D341Med (cell line): ENCODE measurements at places on chromosomes 1 and 21.

GRCh38 chr1:207876131-207876530 lies 34.8 kb downstream of the CD34 start:
- no peak for DNase-seq

- DNase-seq: no peak
Observed at GRCh38 chr21:42041246-42041645, 29.9 kb upstream of the UMODL1 start.

DNA sequence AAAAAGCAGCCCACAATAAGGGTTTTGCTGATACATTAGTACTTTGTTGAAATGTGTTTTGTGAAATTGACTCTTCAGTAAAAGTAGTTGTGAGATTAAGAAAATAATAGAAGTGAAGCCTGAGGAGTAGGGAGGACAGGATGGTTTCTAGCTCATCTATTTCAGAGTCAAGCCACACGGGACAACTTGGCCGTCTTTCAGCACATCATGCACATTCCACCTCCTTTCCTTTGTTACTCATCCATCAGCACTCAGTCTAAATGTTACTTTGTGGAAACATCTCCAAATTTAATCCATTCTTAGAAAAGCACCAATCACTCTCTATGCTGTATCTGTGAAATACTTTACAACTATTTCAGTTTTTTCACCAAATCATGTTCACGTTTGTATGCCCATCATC lies 223.3 kb downstream of the FGGY start:
- DNase-seq: no peak

GRCh38 chr1:10877894-10878293 lies 81.4 kb upstream of the CASZ1 start:
- DNase-seq: no peak

DNA sequence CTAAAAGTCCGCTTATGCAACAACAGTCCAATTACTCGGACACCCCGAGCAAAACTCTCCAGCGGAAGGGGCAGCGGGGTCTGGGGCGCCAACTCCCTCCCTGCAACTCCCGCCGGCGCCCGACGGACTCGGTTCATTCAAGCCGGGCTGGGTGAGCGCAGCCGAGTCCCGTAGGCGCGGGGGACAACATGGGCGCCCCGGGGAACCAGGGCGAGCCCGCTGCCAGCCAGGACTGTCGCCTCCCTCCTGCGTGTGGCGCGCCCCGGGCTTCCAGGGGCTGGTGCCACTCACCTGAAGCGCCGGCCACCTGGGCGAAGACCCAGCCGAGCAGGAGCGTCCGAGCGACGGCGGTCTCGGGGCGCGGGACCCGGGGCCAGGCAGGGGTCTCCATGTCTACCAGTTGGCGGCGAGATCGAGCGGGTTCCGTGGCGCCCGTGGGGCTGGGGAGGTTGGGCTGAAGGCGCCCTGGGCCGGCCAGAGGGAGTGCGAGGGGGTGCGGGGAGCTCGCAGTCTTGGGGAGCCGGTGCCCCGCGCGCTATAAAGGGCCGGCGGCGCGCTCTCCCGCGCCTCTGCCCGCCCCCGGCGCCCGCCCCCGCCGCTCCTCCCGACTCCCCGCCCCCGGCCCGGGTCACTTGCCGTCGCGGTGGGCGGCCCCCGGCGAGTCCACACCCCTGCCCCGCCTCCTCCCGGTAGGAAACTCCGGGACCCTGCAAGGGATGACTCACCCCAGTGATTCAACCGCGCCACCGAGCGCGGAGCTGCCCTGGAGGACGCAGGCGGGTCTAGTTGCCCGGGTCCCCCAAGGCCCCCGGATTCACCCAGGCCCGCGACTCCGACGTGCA lies at the start of gene F3:
TSS of gene F3 (minus strand) at position 514 of the 842 bp plus-strand sequence. CDS start at position 391, 123 bp downstream.
- peak; percentile 54 for DNase-seq

DNA sequence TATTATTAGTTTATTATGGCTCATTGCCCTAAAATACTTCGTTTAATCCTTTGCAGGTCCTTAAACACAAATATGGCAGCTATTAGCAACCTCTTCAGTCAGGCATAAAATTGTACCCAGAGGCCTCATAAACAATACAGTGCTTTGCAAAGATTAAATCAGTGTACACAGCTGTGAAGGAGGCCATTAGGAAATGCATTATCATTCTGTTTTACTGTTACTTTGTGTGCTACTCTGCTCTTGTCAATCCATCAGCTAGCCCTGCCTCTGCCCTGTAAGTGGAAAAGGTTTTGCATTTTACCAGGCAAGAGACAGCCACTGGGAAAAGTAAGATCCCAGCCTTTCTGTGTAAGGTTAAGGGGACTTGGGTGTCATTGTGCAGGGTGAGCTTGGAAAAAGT lies 415.7 kb upstream of the DAB1 start:
- DNase-seq: no peak

GRCh38 chr1:40405812-40406211 lies 32.3 kb downstream of the SMAP2 start:
- no peak for DNase-seq

DNA sequence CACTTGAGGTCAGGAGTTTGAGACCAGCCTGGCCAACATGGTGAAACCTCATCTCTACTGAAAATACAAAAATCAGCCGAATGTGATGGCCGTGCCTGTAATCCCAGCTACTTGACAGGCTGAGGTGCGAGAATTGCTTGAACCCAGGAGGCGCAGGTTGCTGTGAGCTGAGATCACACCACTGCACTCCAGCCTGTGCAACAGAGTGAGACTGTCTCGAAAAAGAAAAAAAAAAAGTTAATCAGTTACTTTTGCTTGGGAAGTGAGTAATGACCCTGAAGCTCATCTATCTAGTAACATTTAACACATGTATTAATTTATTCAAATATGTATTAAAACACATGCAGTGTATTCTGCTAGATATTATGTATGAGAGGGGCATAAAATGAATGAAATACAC lies 49.4 kb downstream of the ZNF326 start:
- DNase-seq: no peak

DNA sequence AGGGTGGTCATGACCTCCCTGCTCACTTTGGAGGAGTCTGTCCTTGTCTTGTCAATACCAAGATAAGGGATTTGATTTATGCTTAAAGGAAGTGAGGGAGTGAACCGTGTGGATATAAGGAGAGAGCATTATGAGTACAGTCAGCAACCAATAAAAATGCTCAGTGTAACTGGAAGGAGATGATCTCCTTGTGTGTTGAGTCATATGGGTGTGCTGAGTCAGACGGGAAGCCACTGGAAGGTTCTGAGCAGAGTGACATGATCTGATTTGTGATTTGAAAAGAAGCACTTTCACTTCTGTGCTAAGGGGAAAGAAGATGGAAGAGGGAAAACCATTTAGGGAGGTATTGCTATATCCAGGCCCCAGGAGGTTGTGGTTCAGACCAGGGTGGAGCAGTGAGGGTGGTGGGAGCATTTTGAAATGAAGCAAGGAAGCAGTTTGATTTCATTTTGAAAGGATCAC lies 2.5 kb upstream of the BCL10 start:
- DNase-seq: no peak

GRCh38 chr1:201673915-201674314 lies 135.0 kb downstream of the NAV1 start:
- DNase-seq: no peak

DNA sequence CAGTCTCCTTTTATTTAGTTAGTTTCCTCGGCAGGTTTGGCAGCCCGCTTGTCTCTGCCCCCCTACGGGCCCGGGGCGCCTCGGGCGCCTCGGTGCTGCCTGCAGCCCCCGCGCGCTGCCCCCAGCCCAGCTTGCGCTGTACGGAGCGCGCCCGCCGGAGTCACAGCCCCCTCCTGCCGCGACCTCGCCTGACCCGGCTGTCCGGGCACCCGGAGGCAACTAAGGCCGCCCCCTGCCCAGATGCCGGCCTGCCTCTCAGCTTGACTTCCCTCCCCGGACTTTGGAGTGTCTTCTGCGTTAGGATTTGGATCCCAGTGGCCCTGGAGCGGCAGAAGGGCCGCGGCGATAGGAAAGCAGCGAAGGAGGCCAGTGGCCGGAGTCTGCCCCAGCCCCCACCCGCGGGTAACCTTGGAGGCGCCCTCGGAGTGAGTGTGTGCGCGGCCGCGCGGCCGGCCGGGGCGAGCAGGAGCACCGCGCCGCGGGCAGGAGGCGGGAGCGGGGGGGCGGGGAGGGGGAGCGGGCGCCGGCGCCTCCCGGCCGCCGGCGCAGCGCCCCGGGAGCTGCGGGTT lies 7.6 kb downstream of the CDKN2C start:
- DNase-seq: peak; percentile 86

DNA sequence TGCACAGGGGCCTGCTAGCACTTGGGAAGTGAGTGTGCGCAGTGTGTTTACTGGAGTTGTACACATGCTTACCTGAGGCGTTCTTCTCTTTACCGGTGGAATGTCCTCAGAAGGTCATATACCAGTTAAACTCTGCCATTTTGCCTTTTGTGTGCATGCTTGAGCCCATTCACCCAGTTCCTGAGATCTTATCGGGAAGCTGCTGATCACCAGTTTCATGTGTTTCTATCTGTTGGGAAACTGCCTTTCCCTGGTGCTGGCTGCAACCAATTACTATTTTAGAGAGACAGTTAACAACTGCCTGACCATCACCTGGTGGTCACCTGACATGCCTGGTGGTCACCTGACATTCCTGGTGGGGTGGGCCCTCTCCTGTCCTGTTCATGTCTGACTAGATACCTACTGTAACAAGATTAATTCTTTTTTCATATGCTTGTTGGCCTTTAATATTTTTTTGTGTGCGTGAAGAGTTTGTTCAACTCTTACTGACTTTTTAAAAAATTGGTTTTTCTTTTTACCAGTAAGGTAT lies 137.0 kb downstream of the RASAL2 start:
- DNase-seq: no peak

GRCh38 chr1:154716011-154716410 lies 108.0 kb upstream of the ADAR start:
- DNase-seq: peak; percentile 81

GRCh38 chr1:30751830-30752650 lies 5.5 kb downstream of the LAPTM5 start:
- DNase-seq: no peak
